Stimulated activated memory B cell treated with anti-CD40 and anti-IgM and Interleukin-4, amounts not matched to agents 10 μg/mL and 1 μg/mL and 100 μg/mL, for 72 hours (primary cell): ENCODE measurements at places on chromosomes 6 and 20.

DNA sequence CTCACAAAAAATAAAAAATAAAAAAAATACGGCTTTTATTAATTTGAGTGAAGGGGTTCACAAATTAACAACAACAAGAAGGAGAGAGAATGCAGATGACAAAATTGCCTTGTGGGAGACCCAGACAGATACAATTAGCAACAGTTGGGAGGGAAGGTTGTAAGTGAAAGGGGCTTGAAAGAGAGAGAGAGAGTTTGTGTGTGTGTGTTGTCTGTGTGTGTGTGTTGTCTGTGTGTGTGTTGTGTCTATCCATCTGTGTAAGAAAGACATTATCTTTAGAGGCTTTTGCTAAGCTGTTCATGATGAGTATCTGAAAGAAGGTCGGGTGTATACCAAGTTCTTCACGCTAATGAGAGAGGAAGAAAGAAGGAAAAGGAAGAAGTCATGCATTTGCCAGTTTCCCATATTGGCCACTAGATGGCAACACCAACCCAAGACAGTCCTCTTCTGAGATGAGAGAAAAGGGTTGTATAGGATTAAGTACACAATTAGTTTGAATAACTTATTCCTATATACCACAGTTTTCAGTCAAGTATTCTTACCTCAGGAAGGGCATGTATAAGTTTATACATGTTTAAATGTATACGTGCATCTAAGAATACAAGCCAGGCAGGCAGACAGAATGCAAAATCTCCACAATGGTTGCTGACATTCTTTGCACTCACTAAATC, 63.7 kb upstream of the CD2AP start:
- ATAC-seq, result peak; percentile 72

DNA sequence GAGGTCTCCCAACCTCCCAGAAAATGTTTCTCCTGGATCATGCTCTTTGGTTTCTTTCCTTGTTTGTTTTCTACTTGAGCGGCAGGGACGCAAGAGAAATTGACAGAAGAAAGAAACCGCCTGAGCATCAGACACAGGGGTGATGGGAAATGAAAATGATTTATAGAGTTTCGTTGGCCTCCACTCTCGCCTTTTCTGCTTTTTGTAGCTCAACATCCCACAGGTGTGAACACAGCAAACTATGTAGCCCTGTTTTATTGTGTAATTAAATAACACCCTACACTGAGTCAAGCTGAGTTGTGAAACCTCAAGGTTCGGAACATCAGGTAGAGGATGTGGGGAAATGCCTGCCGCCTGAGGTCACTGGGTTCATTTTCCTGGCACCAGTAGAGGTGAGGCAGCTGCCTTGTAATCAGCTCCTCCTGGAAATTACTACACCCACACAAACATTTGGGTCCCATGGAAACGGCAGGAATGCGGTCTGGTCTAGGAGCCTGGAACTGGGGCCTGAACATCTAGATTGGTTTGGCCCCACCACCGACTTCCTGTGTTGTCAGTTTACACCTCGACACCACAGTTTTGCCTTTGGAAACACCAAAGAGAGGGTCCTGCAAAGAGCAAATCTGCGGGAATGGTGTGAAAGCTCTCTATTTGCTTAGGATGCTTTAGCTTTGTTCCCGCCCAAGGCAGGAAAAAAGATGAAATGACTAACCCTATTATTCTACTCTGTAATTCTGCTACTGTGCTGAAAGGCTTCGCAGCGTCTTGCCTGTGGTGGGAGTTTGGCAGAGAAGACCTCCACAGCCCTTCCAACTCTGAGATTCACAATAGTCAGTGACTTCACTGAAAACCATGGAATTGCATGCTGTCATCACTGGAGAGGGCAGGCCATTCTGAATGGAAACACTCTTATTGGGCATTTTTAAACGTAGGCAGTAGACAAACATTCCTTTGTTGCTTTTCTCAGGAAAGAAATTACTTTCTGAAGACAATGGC, 53.0 kb downstream of the ADAT2 start:
- ATAC-seq, result no peak

DNA sequence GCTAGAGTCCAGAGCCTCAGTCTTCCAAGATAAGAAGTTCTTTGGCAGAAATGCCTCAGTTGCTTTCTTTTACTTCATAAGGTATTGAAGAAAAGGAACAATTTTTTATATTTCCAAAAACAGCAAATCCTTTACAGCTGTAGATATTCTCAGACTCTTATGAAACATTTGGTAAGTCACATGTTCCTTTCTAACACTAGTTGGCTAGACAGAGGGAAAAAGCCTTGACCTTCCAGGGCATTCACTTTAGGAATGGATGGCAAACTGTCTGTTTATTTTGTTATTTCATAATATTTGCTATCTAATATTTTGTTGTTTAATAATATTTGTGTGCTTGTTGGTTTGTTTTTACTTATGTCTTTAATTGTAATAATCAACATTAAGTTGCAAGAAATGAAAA, 140.8 kb downstream of the PTPRK start:
- ATAC-seq, result no peak

GRCh38 chr6:99184696-99185095, 164.8 kb downstream of the FAXC start:
- no peak for ATAC-seq

- no peak for ATAC-seq
Observed at GRCh38 chr20:10667560-10668167, 6.1 kb downstream of the JAG1 start.

GRCh38 chr20:52083627-52084232, 107.8 kb downstream of the ZFP64 start:
- ATAC-seq, result no peak

GRCh38 chr6:156809034-156809433, 31.9 kb downstream of the ARID1B start:
- ATAC-seq, result peak; percentile 91

GRCh38 chr6:13284646-13285045, 43.7 kb downstream of the TBC1D7 start:
- no peak for ATAC-seq

- ATAC-seq, result no peak
Observed at GRCh38 chr20:19320005-19320404, 107.6 kb downstream of the SLC24A3 start.

DNA sequence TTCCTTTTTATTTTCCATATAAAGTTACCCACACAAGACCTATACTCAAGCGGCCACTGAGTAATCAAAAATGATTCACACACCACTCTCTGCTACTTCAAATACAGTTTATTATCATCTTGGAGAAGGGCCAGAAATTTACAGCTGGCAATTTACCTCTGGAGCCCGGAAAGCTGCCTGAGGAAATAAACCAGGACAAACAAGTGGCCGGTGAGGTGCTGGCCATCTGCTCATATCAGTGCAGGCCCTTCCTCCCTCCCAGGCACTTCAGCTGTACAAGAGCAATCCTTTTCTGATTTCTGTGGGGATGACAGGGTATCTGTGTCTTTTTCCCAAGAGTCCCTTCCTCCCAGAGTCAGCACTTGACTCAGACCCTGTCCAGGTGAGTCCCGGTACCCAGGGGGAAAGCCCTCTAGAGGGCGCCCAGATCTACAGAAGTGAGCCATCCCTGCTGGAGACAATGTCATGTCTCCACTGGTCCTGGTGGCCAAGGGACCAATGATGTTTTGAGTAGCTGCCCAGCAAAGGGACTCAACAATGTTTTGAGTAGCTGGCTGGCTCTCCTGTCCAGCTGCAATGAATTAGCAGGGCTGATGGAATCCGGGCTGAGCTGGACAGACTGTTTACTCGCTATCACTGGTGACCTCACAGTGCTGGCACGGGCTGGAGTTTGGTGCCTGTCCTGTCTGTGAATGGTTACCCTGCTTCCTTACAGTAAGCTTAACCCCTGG, 23.6 kb downstream of the LRP11 start:
- ATAC-seq, result peak; percentile 63

DNA sequence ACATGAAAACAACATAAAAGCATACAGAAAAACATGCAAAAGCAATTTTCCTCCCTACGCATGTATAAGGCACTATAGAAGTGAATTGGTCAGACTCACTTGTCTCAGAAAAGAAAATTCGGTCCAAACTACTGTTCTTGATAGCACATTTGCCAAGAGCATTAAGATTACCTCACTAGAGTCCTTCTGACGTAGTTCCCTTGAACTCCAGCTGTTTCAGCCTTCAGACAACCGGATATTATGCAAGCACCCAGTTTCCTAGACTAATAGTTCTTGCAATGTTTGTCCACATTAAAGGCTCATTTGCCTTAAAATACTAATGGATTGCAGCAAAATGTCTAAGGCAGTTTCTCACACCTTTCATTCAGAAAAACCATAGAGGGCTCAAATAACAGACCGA, 2.5 kb upstream of the CASS4 start:
- ATAC-seq, result no peak

DNA sequence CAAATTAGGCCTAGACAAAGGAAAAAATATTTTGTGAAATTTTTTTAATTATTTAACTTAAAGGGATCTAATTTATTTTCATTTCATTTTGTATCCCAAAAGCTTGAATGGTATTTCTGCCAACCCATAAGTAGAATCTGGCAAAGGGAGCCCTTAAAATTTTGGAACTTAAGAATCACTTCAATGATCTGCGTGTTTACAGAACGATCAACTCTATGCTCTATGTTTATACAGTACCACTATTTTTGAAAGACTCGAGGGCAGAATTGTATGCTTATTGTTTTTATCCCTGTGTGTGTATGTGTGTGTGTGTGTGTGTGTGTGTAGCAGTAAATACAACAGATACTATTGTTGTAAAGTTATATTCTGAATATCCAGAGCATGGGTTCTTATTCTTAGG, 39.2 kb downstream of the METTL24 start:
- ATAC-seq, result no peak

DNA sequence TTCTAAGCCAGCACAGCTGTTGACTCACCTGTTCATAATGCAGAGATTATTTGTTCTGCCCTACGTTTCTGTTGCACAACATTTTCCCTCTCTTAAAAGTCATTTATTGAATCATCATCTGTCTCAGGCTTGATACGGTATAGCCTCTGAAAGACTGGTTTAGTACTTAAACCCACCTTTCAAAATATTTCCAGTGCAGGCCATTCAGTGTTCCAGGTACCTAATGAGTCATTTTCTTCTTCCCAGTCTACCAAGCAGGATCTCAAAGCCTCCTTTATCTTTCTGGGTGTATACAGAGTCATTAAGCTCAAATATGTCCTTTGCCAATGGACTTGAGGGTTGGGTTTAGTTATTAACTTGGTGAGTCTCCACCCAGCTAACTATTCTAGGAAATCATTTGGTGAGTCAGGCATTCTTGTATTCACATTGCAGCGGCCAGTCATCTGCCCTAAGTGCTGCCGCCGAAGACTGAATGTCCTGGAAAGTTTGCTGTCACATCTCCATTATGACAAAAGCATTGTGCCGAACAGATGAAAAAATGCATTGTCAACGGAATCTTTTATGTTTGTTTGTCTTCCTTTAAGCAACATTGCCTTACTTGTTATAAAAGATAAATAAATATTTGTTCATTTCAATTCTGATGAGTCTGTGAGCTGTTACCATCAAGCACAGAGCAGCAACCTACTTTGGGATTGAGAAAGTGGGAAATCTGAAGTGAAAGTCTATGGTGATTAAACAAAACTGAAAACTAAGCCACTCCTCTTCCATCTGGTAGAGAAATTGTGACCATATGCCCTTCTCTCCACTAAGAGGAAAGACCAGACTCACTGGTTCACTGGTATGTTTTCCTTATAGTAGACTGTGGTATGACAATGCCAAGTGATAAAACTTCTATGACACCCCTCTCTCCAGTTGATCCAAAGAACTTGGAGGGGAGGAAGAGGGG, 14.3 kb upstream of the FAM135A start:
- ATAC-seq, result no peak

GRCh38 chr20:63049191-63049518, 42.4 kb upstream of the BHLHE23 start:
- no peak for ATAC-seq
